ENCODE measurements at places on chromosomes 5 and 9.

- peak; percentile 20 for DNase-seq
These were observed 127.6 kb upstream of the NMUR2 start for GRCh38 chr5:152532714-152533113.

- DNase-seq = no peak
These were observed 47.8 kb upstream of the NEURL1B start for GRCh38 chr5:172593306-172593705.

DNA sequence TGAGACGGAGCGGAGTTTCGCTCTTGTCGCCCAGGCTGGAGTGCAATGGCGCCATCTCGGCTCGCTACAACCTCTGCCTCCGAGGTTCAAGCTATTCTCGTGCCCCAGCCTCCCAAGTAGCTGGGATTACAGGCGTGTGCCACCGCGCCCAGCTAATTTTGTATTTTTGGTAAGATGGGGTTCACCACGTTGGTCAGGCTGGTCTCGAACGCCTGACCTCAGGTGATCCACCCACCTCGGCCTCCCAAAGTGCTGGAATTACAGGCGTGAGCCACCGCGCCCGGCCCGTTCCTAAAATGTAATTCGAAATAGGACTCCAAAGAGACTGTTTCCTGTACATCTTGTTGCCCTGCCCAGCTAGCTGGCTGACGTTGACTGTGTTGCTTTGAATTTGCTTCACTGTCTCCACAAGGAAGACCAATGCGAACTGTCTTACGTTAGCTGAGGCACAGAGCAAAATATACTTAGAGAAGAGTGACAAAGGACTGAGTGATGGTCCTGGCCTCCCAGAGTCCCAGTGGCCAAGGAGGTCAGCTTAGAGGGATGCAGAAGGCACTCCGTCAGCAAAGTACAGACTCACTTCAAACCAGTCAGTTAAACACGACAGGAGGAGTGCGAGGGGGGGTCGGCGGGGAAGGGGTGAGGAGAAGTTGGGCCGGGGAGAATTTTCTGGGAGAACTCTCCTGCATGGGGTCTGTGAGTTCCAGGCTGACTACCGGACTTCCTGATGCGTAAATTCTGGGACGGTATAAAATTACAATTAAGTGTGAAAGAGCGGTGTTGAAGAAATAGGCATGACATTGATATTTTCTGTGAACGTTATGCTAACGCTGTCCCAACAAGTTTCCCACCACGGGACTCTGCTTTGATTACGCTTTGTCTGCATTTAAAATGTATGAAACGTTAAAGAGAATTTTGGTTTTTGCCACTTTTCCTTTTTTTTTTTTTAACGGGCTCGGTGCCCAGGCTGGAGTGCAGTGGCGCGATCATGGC, 6.8 kb upstream of the TRIM41 start:
- DNase-seq = no peak

DNA sequence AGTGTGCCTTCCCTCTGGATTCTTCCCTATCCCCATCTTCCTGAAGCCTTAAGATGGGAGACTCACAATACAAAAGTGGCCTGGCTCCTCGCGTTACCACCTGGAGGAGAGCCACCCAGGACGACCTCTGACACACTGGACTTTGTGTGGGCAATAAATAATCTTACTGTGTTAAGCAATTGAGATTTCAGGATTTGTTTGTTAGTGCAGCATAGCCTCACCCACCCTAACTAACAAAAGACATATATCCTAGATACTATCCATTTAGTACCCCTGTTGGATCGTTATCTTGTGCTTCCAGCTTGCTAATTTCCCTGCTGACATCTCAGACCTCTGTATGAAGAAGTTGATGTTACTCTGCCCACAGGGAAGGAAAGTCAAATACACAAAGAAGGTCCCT, 7.9 kb downstream of the GABBR2 start:
- DNase-seq = no peak

DNA sequence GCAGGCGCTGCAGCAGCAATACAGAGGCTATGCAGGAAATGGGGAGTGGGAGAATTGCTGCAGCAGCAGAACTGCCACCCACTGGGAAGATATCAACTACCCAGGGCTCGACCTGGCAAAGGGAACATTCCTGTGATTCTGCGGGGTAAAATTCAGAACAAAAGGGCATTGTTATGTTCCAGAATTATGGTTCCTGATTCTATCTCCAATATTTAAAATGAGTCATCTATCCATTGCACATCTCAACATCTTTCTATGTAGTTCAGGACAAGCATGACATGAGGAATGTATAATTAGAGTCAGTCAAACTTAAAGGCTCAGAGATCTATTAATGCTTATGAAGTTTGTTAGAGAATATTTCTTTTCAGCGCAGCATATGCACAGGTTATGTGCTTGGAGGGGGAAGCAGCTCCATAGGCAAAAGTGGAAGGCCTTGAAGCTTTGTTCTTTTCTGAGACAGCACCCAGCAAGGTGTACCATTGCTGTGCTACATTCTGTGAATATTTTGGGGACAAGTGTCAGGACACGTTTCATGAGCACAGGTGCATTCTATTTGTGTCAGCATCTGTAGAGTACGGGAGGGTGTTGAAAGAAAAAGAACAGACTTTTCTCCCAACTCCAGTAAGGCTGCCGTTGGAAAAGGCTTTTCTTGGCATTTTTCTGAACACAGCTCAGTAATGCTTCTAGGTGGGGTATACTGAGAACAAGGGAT, 395.6 kb upstream of the MPDZ start:
- no peak for DNase-seq

GRCh38 chr5:15203376-15203775, 296.6 kb upstream of the FBXL7 start:
- no peak for DNase-seq

DNA sequence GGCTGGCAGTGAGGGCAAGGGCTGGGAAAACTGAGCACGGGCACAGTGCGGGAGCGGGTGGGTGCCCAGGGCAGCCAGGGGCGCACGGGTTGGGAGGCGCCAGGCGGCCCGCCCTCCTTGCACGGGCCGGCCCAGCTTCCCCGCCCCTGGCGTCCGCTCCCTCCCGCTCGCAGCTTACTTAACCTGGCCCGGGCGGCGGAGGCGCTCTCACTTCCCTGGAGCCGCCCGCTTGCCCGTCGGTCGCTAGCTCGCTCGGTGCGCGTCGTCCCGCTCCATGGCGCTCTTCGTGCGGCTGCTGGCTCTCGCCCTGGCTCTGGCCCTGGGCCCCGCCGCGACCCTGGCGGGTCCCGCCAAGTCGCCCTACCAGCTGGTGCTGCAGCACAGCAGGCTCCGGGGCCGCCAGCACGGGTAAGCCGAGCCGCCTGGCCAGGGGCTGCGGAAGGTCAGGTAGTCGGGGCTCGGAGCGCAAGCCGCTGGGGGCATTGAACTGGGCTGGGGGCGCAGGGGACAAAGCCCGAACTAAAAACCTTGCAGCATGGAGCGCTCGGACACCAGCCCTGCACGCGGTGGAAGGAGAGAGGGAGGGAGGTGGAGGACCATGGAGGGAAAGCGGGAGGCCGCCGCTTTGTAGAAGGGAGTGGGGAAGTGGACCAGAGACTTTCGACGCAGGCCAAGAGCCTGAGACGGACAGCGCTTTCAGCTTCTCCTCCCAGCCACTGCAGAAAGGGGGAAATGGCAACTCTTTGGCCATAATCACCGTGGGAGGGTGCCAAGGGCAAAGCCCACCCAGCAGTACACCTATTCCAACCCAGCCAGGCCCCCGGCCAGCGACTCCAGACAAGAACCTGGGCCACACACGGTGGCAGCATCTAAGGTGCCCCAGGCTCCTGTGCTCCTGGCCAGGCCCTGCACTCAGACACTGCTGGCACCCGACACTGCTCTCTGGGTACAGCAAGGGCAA, at the start of gene TGFBI:
Gene TGFBI, plus strand, starts transcription at position 207 of the 961 bp plus-strand sequence. Its CDS starts 68 bp downstream, at position 275.
- no peak for DNase-seq

Data from pulmonary artery endothelial cell (primary cell).